T-helper 17 cell (primary cell): ENCODE measurements at places on chromosomes 4 and X. TPM values are rescaled to one million over a fixed set of nuclear protein-coding genes. Genes with fewer than 3 reads are reported as not detected.

ZNF185 gene
- 2.7 TPM for total RNA-seq

RTL3 gene
- not detected for total RNA-seq

LINC00632 gene
- 4.7 TPM for total RNA-seq

GK2 gene
- total RNA-seq: not detected

- no peaks in the 10 kb centered on the region for H3K36me3 ChIP-seq
- no peak for DNase-seq
- H3K4me1 ChIP-seq: peaks cover 2% of the 10 kb centered on the region
Measured at GRCh38 chr4:44914748-44915147, 188.4 kb upstream of the GNPDA2 start.

GRCh38 chrX:2848871-2849301, 20.2 kb downstream of the GYG2 start:
- no peaks in the 10 kb centered on the region for H3K27me3 ChIP-seq
- peaks cover 3% of the 10 kb centered on the region for H3K4me1 ChIP-seq
- H3K4me3 ChIP-seq: no peak overlapping the region
- no peaks in the 10 kb centered on the region for H3K36me3 ChIP-seq
- no peak overlapping the region for H3K27ac ChIP-seq

DNA sequence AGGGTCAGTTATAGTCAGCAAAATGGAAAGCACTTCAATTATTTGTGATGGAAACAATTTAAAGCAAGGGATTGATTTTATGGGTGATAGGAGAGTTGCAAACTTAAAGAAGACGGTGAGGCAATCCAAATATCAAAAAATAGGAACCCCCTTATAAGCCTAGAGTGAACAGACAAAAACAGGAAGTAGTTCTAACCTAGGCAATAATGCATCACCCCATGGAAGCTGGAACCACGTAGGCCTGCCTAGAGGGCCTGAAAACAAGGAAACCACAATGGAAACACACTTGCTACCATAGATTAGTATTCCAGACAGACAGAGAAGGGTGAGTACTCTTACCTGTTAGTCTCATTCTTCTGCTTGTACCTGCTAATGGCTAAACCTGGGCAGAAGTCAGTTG, 13.5 kb upstream of the GK2 start:
- no peaks in the 10 kb centered on the region for H3K27me3 ChIP-seq
- H3K27ac ChIP-seq: no peak overlapping the region
- H3K4me1 ChIP-seq: no peaks in the 10 kb centered on the region
- no peak overlapping the region for H3K4me3 ChIP-seq
- no peak for DNase-seq

DNA sequence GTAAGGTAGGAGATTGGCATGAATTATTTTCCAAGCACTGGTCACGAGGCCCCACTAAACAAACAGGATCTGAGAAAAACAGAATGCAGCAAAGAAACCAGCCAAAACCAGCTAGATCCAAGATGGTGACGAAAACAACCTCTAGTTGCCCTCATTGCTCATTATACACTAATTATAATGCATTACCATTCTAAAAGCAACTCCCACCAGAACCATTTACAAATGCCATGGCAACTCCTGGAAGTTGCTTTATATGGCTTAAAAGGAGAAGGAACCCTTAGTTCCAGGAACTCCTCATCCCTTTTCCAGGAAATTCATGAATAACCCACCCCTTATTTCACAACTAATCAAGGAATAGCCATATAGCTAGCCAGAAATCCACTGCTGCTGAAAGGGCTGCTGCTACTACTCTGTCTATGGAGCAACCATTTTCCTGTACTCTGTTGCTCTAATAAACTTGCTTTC, 69.3 kb downstream of the ABCB7 start:
- peaks cover 9% of the 10 kb centered on the region for H3K4me1 ChIP-seq
- DNase-seq: no peak
- no peak overlapping the region for H3K4me3 ChIP-seq
- no peak overlapping the region for H3K27ac ChIP-seq

GRCh38 chr4:165325732-165326512, 1.5 kb upstream of the MSMO1 start:
- no peaks in the 10 kb centered on the region for H3K36me3 ChIP-seq
- peaks cover 21% of the 10 kb centered on the region for H3K4me1 ChIP-seq
- no peaks in the 10 kb centered on the region for H3K27me3 ChIP-seq
- no peak overlapping the region for H3K4me3 ChIP-seq
- no peak overlapping the region for H3K27ac ChIP-seq
- no peak for DNase-seq

DNA sequence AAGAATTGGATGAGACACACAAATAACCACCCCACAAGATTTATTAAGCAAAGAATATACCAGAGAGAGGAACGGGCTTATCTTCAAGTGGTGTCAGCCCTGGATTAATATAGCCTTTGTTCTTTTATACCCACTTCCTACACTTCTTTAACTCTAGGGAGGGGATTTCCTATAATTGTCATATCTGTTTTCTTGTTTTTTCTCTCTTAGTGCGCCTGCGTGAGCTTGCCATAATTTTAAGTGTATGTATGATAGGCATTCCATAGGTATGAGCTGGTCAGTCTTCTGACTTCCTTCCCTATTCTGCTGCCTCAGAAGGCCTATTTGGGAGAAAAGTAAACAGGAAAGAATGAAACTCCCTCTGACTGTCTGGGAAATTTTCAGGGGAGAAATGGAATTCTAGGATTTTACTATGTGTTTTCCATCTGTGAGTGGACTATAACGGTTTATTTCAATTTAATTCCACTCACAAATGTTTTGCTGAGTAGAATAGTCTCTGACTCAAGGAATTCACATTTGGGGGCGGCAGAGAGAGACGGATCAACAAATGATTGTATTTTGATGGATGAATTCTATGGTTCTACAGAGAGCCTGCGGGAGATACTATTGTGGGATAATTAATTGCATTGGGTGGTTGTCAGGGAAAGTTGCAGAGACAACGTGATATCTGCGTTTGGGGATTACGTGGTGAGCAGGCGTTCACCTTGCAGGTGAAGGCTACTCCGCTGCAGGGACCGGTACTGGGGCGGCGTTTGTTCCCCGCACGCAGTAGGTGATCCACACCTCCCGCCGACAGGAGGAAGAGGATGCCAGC, 626 bp upstream of the CEP135 start:
- H3K36me3 ChIP-seq: no peaks in the 10 kb centered on the region
- peak overlapping the region; percentile 99 for H3K27ac ChIP-seq
- DNase-seq: peak; percentile 34
- H3K4me3 ChIP-seq: peak overlapping the region; percentile 97
- H3K4me1 ChIP-seq: peaks cover 35% of the 10 kb centered on the region

DNA sequence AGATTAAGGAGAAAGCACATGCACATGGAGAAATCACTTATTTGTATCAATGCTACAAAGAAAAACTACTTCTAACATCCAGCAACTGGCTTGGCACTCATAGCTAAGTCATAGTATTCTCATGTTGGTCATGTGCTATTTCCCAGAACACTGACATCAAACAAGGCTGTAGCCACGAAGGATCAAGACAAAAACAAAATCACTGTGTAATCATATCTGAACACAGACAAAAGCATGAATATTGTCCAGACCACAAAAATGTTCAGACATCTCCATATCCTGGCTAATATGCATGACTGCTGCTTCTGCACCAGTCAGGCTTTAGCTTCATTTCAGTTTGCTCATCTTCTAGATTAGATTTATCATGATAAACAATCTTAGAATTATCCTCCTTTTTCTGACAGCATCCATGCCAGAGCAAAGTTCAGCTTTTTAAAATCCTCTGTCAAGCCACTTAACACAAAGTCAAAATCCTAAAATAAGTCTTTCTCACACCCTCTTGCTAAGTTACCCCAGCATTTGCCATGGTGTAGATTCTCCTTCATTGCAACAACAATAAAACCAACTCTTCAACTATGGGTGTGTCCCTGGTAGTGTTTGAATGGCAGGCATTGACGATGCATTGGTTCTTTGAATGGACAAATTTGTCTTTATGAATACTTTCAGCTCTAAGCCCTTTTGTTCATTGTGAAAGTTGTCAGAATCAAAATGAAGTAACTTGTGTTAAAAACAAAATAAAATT, 39.1 kb upstream of the NPFFR2 start:
- no peak overlapping the region for H3K27ac ChIP-seq
- no peak for DNase-seq
- H3K4me3 ChIP-seq: no peak overlapping the region
- no peaks in the 10 kb centered on the region for H3K27me3 ChIP-seq
- no peaks in the 10 kb centered on the region for H3K4me1 ChIP-seq

- no peaks in the 10 kb centered on the region for H3K36me3 ChIP-seq
- H3K27me3 ChIP-seq: peaks cover 10% of the 10 kb centered on the region
Measured at GRCh38 chrX:38214551-38215531, 5.8 kb downstream of the SRPX start.

- DNase-seq: no peak
- H3K27me3 ChIP-seq: no peaks in the 10 kb centered on the region
- H3K36me3 ChIP-seq: no peaks in the 10 kb centered on the region
Measured at GRCh38 chr4:80471756-80472155, 136.2 kb downstream of the CFAP299 start.

- DNase-seq: no peak
- H3K36me3 ChIP-seq: no peaks in the 10 kb centered on the region
- H3K27me3 ChIP-seq: no peaks in the 10 kb centered on the region
- H3K27ac ChIP-seq: no peak overlapping the region
- H3K4me3 ChIP-seq: no peak overlapping the region
- peaks cover 4% of the 10 kb centered on the region for H3K4me1 ChIP-seq
Measured at GRCh38 chrX:46865281-46865680, 28.4 kb downstream of the RP2 start.

- H3K27ac ChIP-seq: no peak overlapping the region
- H3K4me3 ChIP-seq: no peak overlapping the region
- H3K36me3 ChIP-seq: peaks cover 2% of the 10 kb centered on the region
- no peaks in the 10 kb centered on the region for H3K4me1 ChIP-seq
- H3K27me3 ChIP-seq: no peaks in the 10 kb centered on the region
- DNase-seq: no peak
Measured at GRCh38 chrX:78181307-78181706, 41.9 kb upstream of the TAF9B start.

DNA sequence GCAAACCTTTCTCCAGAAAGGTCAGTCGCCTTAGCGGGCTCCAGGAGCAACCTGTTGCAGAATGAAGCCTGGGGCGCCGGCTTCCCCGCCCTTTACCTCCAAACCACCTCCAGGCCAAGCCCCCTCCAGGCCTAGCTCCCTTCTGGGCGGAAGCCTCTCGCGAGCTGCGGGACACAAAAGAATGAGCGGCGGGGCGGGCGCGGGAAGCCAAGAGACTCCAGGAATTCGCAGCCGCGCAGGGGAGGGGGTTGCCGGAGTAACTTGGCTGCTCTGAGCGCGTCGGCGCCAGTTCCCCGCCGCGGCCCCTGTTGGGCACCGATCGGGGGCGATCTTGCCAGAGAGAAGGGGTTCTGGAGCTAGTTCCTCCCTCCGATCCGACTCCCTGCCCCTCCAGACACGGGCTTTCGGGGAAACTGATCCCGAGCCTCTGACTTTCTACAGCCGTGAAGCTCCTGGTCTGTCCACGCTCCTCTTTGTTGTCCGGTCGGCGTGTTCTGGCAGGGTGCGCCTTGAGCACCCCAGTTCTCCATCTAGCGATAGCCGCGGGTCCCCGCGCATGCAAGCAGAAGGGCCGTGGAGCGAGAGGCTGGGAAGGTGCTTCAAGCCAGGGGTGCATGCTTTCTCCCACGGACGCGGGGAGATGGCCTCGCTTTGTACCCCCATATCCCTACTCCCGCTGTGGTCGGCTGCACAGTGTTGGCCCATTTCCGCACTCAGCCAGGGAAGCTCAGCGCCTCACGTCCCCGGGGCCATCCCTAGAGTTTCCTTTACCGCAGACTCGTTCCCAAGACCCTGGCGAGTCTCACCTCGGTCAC, 1.2 kb downstream of the PROM1 start:
- peaks cover 13% of the 10 kb centered on the region for H3K4me1 ChIP-seq
- H3K36me3 ChIP-seq: peaks cover 3% of the 10 kb centered on the region
- H3K27me3 ChIP-seq: peaks cover 84% of the 10 kb centered on the region
- H3K27ac ChIP-seq: no peak overlapping the region

DNA sequence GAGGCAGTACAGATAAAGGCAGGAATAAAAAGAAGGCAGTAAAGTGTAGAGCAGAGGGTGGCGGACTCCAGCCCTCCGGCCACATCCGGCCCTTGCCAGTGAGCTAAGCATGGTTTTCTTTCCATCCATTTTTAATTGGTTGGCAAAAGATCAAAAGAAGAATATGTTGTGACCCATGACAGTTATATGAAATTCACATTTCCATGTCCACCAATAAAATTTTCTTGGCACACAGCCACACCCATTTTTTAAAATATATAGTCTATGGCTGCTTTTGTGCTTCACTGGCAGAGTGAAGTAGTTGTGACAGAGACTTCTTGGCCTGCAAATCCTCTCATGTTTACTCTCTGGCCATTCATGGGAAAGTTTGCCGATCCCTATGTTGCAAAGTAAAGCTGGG, 29.8 kb downstream of the SLC9A6 start:
- H3K4me1 ChIP-seq: peaks cover 2% of the 10 kb centered on the region
- no peaks in the 10 kb centered on the region for H3K27me3 ChIP-seq
- DNase-seq: no peak
- H3K4me3 ChIP-seq: no peak overlapping the region
- H3K27ac ChIP-seq: no peak overlapping the region
- H3K36me3 ChIP-seq: peaks cover 9% of the 10 kb centered on the region

DNA sequence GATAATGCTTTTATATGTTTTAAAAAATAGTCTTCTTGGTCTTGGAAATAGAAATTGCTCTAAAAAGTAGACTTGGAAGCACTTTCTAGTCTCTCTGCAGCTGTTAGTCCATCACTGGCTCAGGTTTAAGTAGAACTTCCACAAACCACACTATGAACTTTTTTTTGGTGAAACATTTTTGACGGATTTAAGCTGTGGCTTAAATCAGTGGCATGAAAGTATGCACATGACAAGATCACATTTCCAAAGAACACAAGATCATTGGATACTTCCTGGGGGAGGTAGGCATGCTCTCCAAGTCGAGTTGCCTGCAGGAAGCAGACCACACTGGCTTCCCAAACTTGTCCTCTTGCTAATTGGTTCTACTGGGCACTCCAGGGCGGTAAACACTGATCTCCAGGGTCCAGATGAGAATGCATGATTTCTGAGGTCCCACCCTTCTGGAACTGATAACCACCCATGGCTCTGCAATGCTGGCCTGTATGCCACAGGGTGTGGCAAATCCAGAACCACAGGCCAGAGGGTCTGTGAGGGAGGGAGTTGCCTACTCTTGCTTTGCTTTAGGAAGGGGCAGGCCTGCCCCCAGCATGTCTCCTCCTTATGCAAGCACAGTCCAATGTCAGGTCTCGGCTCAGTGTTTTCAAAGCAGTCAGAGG, 331.9 kb upstream of the SFRP2 start:
- H3K36me3 ChIP-seq: no peaks in the 10 kb centered on the region
- H3K27me3 ChIP-seq: peaks cover 15% of the 10 kb centered on the region
- no peaks in the 10 kb centered on the region for H3K4me1 ChIP-seq
- no peak for DNase-seq

- H3K4me1 ChIP-seq: peaks cover 39% of the 10 kb centered on the region
- peak within 1 kb of the TSS; percentile 99 for H3K4me3 ChIP-seq
Measured at GRCh38 chr4:105146276-105147015, at the start of gene TET2. Gene TET2 (plus strand): TSS chr4:105146876. CDS start chr4:105233943, 87,067 bp downstream.

- no peak overlapping the region for H3K27ac ChIP-seq
- peaks cover 2% of the 10 kb centered on the region for H3K36me3 ChIP-seq
- H3K27me3 ChIP-seq: peaks cover 67% of the 10 kb centered on the region
- peaks cover 2% of the 10 kb centered on the region for H3K4me1 ChIP-seq
- no peak for DNase-seq
- H3K4me3 ChIP-seq: no peak overlapping the region
Measured at GRCh38 chr4:146134761-146135445, 40.6 kb upstream of the LSM6 start.

GRCh38 chrX:150365051-150365989, 2.2 kb downstream of the MAMLD1 start:
- peak overlapping the region; percentile 34 for H3K27ac ChIP-seq
- DNase-seq: peak; percentile 34
- peak overlapping the region; percentile 86 for H3K4me3 ChIP-seq
- H3K36me3 ChIP-seq: no peaks in the 10 kb centered on the region
- H3K4me1 ChIP-seq: peaks cover 20% of the 10 kb centered on the region

GRCh38 chrX:78957049-78957767, 12.0 kb downstream of the P2RY10 start:
- peaks cover 10% of the 10 kb centered on the region for H3K36me3 ChIP-seq
- peaks cover 42% of the 10 kb centered on the region for H3K4me1 ChIP-seq
- no peak for DNase-seq
- H3K27ac ChIP-seq: peak overlapping the region; percentile 86
- H3K27me3 ChIP-seq: no peaks in the 10 kb centered on the region
